Astrocyte (in vitro differentiated cells and primary cell): ENCODE measurements at places on chromosomes 11 and 22. TPM values are rescaled to one million over a fixed set of nuclear protein-coding genes. Genes with fewer than 3 reads are reported as not detected.

DNA sequence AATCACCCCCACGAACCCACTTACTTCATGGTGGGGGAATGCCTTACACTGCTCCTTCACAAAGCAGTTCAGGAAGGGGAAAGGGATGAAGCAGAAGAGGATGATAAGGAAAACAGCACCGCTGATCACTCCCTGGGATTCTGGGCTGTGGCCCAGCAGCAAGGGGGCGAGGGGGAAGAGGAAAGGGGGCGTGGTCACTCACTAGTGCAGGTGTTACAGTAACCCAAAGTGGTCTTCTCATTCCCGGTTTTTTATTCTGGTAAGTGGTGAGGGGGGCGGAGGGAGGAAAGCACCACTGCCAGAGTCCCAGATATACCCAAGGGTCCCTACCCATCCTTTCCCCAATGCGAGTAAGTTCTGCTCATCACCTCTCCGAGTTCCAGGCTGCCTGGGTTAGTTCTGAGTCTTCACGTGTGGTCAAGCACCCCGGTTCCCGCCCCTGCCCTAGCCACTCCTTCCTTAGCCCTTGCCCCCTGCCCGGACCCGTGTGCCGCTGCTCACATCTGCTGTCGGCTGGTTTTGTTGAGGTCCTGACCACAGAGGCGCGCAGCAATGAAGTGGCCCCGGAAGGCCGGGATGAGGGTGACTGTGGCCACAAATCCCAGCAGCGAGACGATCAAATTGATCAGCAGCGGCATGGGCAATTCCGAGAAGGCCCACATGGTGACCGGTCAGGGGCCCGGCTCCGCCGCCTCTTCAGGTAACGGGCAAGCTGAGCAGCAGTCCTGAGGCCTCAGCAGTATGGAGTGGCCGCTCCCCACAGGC lies 477 bp downstream of the DPAGT1 start:
- H3K4me3 ChIP-seq, result peak overlapping the region; percentile 85
- peaks cover 20% of the 10 kb centered on the region for H3K36me3 ChIP-seq
- H3K4me1 ChIP-seq, result peaks cover 15% of the 10 kb centered on the region
- no peak for DNase-seq
- H3K27ac ChIP-seq, result peak overlapping the region; percentile 99

Gene CHST1
- 2.6 and 3.0 TPM in 2 replicates for total RNA-seq

DNA sequence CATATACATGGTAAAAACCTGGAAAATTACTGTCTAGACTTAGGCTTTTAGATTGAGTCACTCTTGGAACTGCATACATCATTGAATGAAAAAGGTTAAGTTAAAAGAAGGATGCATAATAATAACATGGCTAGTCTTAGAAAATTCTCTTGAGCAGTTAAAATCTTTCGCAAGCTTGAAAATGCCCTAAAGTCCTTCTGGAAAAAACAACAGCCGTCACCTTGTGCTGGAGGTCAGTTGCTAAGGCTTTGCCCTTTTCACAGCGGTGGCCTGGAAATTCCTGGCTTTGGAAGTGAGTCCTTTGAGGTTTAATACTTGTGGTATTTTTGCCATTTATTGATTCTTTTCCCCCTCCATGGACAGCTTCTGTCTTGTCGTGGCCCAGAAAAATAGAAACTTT lies 17.4 kb upstream of the FBLN1 start:
- DNase-seq, result no peak
- H3K27me3 ChIP-seq, result no peaks in the 10 kb centered on the region
- H3K27ac ChIP-seq, result no peak overlapping the region
- H3K4me1 ChIP-seq, result no peaks in the 10 kb centered on the region

Gene TYR
- not detected in 2 replicates for total RNA-seq

- peaks cover 10% of the 10 kb centered on the region for H3K4me1 ChIP-seq
- no peak for DNase-seq
- no peak overlapping the region for H3K4me3 ChIP-seq
- peaks cover 11% of the 10 kb centered on the region for H3K27me3 ChIP-seq
Measured at GRCh38 chr22:35452351-35452781, 52.4 kb downstream of the MCM5 start.

DNA sequence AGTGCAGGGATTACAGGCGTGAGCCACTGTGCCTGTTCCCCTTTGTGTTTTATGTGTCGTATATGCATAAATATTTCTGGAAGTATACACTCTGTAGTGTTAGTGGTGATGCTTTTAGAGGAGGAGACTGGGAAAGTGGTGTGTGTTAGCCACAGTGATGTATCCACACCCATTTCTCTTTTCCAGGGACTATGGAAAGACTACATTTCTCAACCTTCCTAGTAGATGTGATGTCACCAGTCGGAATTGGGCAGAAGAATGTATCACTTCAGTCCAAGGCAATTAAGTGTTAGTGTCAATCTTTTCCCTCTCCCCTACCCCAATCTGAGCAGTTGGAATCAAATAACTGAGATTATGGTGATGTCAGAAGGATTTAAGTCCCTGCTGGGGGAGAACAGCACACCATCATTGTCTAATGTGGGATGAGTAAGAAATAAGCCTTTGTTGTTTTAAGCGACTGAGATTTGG lies 5.8 kb upstream of the ATG16L2 start:
- no peaks in the 10 kb centered on the region for H3K36me3 ChIP-seq
- no peaks in the 10 kb centered on the region for H3K27me3 ChIP-seq
- peak; percentile 67 for DNase-seq
- peak overlapping the region; percentile 15 for H3K27ac ChIP-seq
- H3K4me3 ChIP-seq, result no peak overlapping the region

- no peaks in the 10 kb centered on the region for H3K4me1 ChIP-seq
- no peaks in the 10 kb centered on the region for H3K27me3 ChIP-seq
- no peaks in the 10 kb centered on the region for H3K36me3 ChIP-seq
- H3K4me3 ChIP-seq, result no peak overlapping the region
- no peak overlapping the region for H3K27ac ChIP-seq
- no peak for DNase-seq
Measured at GRCh38 chr22:49760630-49761571, 66.8 kb downstream of the BRD1 start.

GRCh38 chr11:15248749-15249148 lies 134.0 kb downstream of the INSC start:
- no peak overlapping the region for H3K4me3 ChIP-seq
- no peaks in the 10 kb centered on the region for H3K27me3 ChIP-seq
- DNase-seq, result no peak
- H3K27ac ChIP-seq, result no peak overlapping the region
- no peaks in the 10 kb centered on the region for H3K4me1 ChIP-seq

DNA sequence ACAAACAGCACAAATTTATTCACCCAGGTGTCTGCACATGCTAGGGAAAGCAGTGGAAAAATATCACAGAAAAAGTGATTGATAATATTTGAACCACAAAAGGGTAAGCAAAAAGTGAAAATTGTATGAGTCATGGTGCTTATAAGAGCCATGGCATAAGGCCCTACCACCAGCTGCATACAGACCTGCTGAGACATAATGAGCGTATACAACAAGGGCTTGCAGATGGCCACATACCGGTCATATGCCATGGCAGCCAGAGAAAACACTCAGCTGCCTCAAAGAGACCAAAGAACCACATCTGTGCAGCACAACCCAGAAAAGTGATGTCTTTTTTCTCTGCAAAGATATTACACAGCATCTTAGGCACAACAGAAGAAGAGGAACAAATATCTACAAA lies 71.4 kb upstream of the OR9G4 start:
- H3K4me1 ChIP-seq, result no peaks in the 10 kb centered on the region
- no peaks in the 10 kb centered on the region for H3K36me3 ChIP-seq
- peak; percentile 7 for DNase-seq
- no peak overlapping the region for H3K4me3 ChIP-seq
- H3K27me3 ChIP-seq, result no peaks in the 10 kb centered on the region

Gene OR8A1
- total RNA-seq, result not detected in 2 replicates

Gene KRTAP5-1
- not detected in 2 replicates for total RNA-seq

DNA sequence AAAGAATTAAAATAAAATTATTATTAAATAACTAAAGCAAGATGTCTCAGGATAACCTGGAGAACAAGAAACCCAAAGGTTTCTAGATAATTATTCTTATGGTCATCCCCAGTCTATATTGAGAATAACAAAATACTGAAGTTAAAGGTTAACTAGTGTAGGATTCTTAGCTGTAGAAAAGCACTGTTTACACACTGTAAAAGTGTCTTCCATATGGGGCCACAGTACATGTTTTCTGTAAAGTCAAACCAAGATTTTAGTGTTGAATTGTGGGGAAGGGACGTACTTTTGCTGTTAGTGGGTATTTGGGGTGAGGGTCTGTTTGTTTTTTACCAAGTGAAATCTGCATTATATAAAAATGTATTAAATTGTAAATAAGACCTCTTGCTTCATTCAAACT lies 47.5 kb upstream of the SOX6 start:
- no peaks in the 10 kb centered on the region for H3K27me3 ChIP-seq
- no peaks in the 10 kb centered on the region for H3K4me1 ChIP-seq
- DNase-seq, result no peak
- H3K36me3 ChIP-seq, result no peaks in the 10 kb centered on the region

GRCh38 chr11:134615041-134615615 lies 203.1 kb upstream of the B3GAT1 start:
- no peak for DNase-seq
- no peak overlapping the region for H3K4me3 ChIP-seq
- H3K27ac ChIP-seq, result no peak overlapping the region
- H3K36me3 ChIP-seq, result no peaks in the 10 kb centered on the region
- H3K27me3 ChIP-seq, result no peaks in the 10 kb centered on the region

GRCh38 chr11:113817162-113817561 lies 37.6 kb downstream of the CLDN25 start:
- no peaks in the 10 kb centered on the region for H3K4me1 ChIP-seq
- peak; percentile 6 for DNase-seq
- peaks cover 5% of the 10 kb centered on the region for H3K36me3 ChIP-seq
- H3K27me3 ChIP-seq, result no peaks in the 10 kb centered on the region
- H3K4me3 ChIP-seq, result no peak overlapping the region

DNA sequence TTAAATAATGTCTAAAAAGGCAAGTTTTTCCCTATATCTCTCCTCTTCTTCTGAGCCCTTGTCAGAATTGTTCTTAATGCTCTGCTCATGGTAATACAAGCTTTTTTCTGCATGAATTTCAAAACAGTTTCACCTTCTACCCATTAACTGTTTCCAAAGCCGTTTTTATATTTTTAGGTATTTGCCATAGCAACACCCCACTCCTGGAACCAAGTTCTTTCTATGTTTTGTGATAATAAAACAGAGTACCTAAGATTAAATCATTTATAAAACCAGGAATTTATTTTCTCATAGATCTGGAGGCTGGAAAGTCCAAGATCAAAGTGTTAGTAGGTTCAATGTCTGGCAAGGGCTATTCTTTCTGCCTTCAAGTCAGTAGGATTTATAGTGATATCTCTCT lies 497.4 kb downstream of the ETS1 start:
- no peaks in the 10 kb centered on the region for H3K27me3 ChIP-seq
- no peak for DNase-seq
- no peaks in the 10 kb centered on the region for H3K36me3 ChIP-seq
- H3K4me3 ChIP-seq, result no peak overlapping the region
- no peaks in the 10 kb centered on the region for H3K4me1 ChIP-seq
- H3K27ac ChIP-seq, result no peak overlapping the region

DNA sequence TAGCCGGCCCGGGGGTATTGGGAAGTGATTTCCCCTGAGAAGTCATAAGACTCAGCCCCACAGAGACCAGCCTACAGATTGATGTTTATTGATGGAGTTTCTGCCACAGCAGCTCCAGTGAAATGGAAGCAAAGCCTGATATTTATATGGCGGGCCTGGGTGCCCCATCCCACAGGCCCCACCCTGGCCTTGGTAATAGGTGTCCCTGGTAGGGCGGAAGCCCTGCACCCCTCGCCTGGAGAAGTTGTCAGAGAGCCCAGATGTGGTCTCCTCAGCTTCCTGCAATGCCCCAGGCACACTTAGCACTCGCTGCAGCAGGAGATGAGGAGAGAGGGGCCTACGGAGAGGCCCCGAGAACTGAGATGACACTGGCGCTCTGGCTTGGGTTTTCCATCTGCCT lies 107.4 kb downstream of the MORC2 start:
- no peak overlapping the region for H3K4me3 ChIP-seq
- no peak for DNase-seq
- no peak overlapping the region for H3K27ac ChIP-seq
- H3K36me3 ChIP-seq, result no peaks in the 10 kb centered on the region

Gene RTN4RL2
- 0.50 and 0.65 TPM in 2 replicates for total RNA-seq

DNA sequence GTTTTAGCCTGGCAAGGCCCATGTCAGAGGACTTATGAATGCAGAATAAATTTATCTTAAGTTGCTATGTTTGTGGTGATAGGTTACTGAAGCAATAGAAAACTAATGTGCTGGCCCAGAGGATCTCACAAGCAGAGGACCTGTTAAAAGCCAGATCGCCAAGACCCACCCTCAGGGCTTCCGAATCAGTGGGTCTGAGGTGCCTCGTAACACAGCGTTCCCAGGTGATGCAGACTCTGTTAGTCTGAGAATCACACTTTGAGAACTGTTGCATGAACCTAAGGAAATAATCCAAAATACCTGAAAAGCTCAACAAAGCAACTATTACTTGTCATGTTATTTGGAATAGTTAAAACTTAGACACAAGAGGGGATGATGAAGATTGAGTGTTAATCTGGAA lies 6.7 kb upstream of the SCARF2 start:
- no peak overlapping the region for H3K4me3 ChIP-seq
- H3K27me3 ChIP-seq, result no peaks in the 10 kb centered on the region
- H3K36me3 ChIP-seq, result no peaks in the 10 kb centered on the region
- no peak for DNase-seq
- no peaks in the 10 kb centered on the region for H3K4me1 ChIP-seq

DNA sequence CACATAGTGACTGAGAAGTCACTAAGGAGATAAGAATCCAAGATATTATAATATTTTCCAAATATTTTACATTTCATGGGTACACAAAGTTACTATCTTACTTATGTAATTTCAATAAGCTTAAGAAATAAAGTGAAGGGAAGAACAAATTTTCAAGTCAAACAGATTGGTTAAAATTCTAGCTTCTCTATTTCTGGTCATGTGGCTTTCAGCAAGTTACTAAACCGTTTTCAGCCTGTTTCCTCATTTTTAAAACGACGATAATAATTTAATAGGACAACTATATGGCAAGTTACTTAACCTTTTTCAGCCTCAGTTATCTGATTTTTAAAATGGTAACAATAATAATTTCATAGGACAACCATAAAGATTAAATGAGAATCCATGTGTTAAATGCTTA lies 15.6 kb downstream of the DCUN1D5 start:
- no peak overlapping the region for H3K4me3 ChIP-seq
- no peaks in the 10 kb centered on the region for H3K27me3 ChIP-seq
- H3K36me3 ChIP-seq, result peaks cover 54% of the 10 kb centered on the region

GRCh38 chr11:122910775-122911174 lies 28.2 kb downstream of the JHY start:
- no peak overlapping the region for H3K27ac ChIP-seq
- no peaks in the 10 kb centered on the region for H3K36me3 ChIP-seq
- no peak overlapping the region for H3K4me3 ChIP-seq
- DNase-seq, result peak; percentile 16
- H3K27me3 ChIP-seq, result no peaks in the 10 kb centered on the region

- no peak overlapping the region for H3K4me3 ChIP-seq
- H3K27me3 ChIP-seq, result no peaks in the 10 kb centered on the region
- no peaks in the 10 kb centered on the region for H3K36me3 ChIP-seq
- H3K27ac ChIP-seq, result no peak overlapping the region
Measured at GRCh38 chr22:34068001-34068400, 147.7 kb upstream of the LARGE1 start.
